ENCODE measurements at places on chromosomes 16 and 17. TPM values are rescaled to one million over a fixed set of nuclear protein-coding genes. Genes with fewer than 3 reads are reported as not detected.

GRCh38 chr17:9028202-9028987 is 7.1 kb downstream of the NTN1 start:
- DNase-seq: peak; percentile 51

GRCh38 chr17:78759969-78760352 is 22.1 kb downstream of the CYTH1 start:
- no peak for DNase-seq

NPIPA8 gene
- 0.39 TPM for total RNA-seq

GRCh38 chr17:1241929-1242328 is 28.3 kb upstream of the BHLHA9 start:
- DNase-seq: no peak

DNA sequence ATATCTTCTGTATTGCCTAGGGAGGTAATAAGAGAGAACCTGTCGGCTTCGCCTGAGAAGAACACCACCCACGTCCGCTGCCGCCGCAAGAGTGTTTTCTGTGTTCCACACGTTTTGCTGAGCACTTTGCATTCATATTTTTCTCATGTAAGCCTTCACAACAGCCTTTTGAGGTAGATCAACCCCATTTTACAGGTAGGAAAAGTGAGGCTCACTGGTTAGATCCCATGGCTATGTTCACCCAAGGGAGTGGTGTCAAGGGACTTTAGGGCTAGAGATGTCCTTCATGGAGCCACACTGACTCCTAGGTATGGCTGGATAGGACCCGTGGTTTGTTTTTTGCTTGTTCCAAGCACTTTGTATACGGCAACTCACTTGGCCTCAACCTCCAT is 87.0 kb upstream of the LGALS9 start:
- no peak for DNase-seq

DNA sequence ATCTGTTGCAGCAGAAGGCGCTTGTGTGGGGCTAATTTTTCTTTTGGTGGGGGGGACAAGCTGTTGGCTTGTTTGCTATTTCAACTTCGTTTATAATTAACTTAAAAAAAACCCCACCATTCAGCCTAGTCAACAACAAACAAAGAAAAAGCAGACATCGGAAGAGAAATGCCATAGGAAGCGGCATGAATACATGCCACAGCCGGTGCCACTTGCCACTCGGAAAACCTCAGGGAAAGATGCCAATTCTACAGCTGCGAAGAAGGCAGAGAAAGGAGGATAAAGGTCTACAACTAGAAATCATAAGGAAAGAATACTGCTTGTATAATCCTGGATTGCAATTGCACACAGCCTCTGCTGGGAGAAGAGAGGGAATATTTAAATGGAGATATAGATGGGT is 254.4 kb upstream of the PMFBP1 start:
- no peak for DNase-seq

- no peak for DNase-seq
Measured at GRCh38 chr17:13158494-13159240, 140.8 kb upstream of the ELAC2 start.

DNA sequence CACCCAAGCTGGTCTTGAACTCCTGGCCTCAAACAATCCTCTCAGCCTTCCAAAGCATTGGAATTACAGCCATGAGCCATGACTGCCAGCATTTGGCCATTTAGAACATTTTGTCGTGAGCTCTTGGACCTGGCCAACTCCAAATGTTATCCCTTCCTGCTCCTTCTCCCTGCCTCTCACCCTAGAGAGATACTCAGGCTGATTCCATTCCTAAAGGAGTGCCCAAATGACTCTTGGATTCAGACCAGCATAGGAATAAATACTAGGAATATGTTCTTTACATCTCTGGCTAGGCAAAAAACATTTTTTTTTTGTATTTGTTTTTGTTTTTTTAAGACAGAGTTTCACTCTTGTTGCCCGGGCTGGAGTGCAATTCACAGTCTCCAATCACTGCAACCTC is 15.5 kb downstream of the FZD2 start:
- DNase-seq: no peak

GRCh38 chr17:82604532-82604931 is 43.7 kb downstream of the WDR45B start:
- DNase-seq: no peak

DNA sequence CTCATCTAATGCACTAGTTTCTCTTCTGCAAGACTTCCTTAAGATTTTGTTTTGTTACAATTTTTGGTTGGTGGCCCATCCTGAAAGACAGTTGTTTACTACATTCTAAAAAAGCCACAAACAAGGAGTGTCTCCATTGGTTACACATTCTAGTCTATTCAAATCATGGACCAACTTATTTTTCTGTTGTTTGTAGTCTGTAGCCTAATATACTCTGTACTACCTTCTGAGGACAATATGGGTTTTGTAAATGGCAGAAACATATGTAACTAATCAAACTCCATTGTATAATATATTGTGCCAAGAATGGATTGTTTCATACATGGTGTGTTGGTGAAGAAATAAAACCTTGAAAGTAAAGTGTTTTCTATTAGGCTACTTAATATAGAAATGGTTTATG is 79.5 kb upstream of the DHX40 start:
- no peak for DNase-seq

RAB26 gene
- total RNA-seq: 3.4 TPM

GRCh38 chr16:89048871-89049422 is 44.7 kb upstream of the ACSF3 start:
- no peak for DNase-seq

Measured in osteocyte (in vitro differentiated cells).